NCI-H460 (cell line): ENCODE measurements at places on chromosomes 5 and 9.

DNA sequence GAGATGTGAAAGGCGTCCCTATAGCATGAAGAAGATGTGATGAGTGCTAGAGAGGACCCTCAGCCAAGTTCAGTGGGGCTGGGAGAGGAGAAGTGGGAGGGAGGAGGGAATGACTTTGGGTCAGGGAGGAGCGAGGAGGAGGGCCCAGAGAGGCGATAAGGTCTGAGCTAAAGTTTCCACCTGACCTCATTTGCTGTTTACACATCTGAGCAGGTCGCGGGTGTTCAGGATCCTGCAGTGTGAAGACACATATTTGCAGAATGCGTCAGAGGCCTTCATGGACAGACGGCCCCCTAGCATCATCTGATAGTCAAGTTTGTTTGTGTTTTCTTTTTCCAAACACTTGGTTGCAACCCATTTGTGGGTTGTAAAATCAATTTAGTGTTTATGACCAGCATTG lies 18.9 kb upstream of the IGFBPL1 start:
- DNase-seq, result no peak

GRCh38 chr5:119541716-119542115 lies 87.6 kb upstream of the FAM170A start:
- DNase-seq, result no peak

GRCh38 chr5:121264605-121265004 lies 587.1 kb upstream of the FTMT start:
- DNase-seq, result no peak

DNA sequence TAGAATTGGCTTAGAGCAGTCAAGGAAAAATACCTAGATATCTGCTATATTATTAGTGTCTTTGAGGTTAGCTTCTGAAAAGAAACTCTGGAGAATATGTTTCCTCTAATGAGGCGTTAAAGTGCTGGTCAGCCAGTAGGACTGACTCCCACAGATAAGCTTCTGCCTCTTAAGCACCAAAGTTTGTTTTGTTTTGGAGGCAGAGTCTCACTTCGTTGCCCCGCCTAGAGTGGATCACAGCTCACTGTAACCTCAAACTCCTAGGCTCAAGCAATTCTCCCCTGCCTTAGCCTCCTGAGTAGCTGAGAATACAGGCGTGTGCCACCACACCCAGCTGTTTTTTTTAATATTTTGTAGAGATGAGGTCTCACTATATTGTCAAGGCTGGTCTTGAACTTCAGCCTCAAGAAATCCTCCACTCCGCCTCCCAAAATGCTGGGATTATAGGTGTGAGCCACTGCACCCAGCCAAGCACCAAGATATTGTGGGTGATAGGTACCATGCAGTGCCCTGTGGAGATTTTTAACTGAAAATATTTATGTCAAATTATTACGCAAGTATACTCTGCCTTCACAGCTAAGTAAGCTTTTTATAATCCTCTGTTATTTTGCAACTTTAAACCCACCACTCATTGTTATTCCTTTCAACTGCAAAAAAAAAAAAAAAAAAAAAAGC lies 24.7 kb upstream of the TMEM171 start:
- no peak for DNase-seq

DNA sequence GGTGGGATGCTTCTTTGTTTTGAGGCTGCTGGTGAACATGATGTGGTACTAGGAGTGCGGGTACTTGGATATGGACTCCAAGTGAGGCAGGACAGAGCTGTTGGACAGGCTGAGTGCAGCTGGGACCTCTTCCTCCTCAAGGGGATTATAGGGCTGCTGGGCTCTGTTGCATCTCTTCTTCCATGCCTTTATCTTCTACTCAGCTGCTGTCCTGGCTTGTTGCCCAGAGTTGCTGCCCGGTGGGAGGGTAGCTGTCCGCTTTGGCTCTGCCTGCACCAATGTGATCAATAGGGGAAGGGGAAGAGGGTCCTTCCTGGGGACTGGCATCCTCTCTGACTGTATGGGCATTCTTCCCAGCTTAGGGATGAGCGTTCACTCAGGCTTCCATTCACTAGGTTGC lies 1217.9 kb upstream of the ACO1 start:
- DNase-seq, result no peak

- DNase-seq, result no peak
Measured at GRCh38 chr5:39381376-39381775, 17.1 kb upstream of the C9 start.

DNA sequence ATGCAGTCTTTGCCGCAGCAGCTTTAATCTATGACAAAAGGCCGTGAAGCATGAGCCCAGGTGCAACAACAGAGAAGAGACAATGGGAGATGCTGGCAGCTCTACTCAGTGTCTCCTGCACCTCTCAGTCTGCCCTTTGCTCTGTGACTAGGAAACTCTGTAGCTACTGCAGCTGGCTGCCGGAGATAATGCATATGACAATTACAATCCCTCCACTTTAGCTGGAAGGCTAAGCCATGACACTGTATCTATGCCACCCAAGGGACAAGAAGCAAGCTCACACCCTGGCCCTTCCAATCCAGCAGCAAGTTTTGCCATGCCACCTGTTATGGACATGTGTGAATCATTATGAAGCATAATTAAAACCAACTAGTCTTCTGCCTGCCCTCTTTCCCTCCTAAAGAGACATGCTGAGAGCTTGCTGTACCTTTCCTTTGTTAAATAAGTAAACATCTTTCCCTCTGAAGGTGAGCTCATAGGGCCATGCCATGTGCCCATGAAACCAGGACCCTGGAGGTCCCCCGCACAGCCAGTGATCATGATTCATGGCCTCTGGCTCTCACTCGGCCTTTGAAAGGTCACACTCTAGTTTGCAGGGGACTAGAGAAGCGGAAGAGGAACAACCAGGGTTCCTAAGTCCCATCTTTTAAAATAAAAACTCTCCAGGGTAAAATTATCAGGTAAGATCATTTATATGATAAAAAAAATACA lies 219.4 kb downstream of the SPOCK1 start:
- no peak for DNase-seq
